ENCODE measurements at places on chromosomes 5 and 9. TPM values are rescaled to one million over a fixed set of nuclear protein-coding genes. Genes with fewer than 3 reads are reported as not detected.

The SPATA31E1 gene
- not detected for polyA plus RNA-seq

The KLF4 gene
- polyA plus RNA-seq: 6.4 TPM

The SPATA31D4 gene
- not detected for polyA plus RNA-seq

The PCDHGA3 gene
- polyA plus RNA-seq: 2.9 TPM

The IGFBPL1 gene
- 1.9 TPM for polyA plus RNA-seq

The TTC39B gene
- 11.9 TPM for polyA plus RNA-seq

DNA sequence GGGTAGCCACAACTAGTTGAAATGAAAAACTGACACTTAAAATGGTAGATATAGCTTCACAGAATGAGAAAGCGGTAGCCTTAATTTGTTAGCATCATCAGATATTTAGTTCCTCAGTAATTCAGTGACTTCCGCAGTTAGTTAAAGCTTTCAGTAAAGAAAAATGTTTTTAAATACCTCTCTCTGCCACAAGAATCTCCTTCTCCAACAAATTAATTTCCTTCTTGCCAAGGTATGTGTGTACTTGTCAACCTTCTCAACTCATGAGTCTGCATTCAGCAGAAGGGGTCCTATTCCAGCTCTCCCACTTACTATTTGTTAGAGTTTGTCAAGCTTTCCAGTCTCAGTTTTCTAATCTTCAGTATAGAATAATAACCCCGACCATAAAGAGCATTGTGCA is 26.3 kb upstream of the ERAP1 start:
- DNase-seq: no peak

DNA sequence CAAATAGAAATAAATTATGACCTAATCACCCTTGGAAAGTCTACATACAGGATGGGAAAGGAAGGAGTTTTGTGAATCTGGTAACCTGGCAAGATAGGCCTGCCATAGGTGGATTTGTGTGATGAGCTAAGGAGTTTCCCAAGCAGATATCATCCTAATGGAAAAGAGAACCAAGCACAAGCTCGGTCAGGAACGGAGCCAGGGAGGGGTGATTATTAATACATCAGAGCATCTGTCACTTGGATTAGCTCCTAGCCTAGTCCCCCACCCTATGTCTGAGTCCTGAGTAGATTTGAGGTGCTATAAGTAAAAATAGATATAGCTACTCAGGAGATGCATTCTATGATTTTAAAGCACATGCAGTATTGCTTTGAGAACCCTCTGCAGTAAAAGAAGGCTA is 57.3 kb upstream of the SMARCA2 start:
- no peak for DNase-seq

DNA sequence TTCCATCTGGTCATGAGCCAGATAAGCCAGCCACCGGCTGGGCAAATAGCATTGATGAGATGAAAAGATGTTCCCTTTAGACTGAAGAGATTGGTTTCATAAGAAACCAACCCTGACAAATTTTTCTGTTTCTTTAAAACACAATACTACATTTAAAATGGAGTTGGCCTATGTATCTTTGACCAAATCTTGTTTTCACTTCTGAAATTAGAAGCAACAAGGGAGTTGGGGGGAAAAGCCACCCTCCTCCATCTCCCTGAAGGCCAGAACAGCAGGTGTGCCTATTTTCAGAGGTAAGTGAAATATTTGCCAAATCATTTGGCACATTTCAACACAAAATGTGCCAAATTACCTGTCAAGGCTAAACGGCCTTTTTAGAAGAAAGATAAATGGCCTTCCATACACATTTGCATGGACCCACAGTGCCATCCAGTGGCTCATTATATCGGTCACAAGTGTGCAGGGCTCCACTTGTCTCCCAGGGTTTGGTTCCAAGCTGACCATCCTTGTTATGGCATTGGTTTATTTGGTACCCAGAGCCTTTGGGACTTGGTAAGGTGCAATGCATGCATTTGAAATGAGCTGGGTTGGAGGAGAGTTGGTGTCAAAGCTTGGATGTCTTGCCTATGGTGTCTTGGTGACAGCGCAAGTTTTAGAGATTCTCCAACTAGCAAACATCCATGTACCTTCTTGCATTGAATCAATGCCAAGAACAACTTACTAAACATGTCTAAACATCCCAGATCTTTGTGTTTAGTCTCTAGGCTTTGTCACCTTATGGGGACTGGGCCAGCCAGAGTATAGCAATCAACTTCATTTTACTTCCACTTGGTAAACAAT is 372.0 kb upstream of the KIF2A start:
- peak; percentile 61 for DNase-seq

DNA sequence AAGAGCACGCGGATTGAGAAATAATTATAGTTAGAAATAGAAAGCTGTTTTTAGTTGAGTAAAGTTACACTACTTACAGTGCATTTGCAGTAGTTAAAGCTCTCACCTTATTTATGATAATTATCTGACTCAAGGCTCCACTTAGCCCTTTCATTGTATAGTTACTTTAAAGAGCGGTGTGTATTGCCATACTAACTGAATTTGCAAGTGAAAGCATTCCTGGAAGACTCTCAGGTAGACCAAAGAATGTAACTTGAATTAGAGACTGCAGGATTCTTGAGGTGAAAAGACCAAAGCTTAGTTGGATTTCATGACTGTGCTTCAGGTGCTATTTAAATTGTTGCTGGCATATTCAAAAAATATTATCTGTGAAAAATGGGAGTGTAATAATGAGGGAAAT is 4.2 kb upstream of the RASA1 start:
- no peak for DNase-seq

DNA sequence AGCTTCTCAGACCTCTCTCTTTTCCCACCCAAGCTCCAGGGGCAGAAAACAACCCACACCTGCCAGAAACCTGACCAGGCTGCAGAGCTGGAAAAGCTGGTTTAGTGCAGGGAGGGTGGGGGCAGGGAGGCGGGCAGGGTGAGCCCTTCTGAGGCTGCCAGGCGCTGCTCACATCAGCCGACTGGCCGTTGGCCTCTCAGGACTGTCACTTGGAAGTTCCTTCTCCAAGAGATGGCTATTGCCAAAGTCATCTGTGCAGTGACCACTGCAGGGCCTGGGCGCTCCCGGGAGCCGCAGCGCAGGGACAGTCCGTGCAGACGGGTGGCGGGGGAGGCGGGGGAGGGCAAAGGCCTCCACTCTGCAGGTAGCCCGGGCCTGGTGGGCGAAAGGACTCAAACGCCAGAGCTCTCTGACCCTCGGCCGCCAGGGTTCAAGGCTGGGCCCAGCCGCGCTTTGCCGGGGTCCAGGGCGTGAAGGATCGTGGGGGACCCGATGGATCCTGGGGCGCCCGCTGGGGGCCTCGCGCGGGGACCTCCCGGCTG is 205.0 kb upstream of the IER5L start:
- no peak for DNase-seq

DNA sequence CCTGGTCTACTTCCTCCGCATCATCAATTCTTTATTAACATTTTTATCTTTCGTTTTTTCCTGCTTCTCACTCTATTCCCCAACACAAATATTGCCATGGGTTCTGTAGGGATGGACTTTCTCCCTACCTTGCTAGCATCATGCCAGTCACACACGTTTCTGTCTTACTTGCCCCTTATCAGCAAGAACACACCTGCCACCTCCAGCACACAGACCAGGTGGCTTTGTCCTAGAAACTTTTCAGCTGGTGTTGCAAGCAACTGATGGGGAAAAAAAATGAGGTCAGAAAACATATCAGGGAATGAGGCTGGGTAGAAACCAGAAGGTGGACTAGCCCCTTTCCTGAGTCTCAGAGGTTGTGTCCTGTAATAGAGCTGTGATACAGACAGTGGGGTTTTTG is 5.8 kb downstream of the SH3RF2 start:
- DNase-seq: no peak

DNA sequence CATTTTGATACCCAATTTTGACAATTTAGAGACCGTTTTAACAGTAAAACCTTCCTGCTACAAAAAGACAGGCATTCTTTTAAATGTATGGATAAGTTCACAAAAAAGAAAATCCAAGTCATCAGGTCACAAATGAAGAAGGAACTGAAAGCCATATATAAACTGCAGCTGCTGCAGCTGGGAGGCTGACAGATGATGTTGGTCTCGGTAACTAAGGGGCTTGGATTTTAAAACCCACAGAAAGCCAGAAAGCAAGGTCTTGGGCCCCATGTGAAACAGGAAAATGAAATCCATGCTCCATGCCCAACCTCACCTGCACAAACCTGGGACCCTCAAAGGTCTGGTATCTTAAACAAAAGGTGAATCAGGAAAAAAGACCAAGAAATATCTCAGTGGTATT is 15.7 kb upstream of the C5orf34 start:
- DNase-seq: no peak

DNA sequence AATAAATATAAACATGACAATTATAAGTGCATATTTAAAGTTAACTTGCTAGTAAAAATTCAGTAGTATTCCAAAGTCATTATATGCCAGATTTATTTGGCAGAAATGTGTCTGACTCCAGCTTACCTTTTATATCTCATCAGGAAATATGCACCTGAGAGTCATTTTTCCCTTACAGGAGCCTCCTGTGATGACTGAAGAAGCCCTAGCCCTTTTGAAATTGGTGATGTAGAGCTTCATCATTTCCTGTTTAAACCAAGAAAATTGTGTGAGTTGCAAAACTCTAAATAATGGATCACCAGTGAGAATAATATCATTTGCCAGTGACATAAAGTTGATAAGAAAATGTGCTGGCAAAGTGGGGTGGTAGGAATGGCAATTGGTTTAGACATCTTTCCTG is 42.1 kb upstream of the CTNND2 start:
- DNase-seq: no peak

DNA sequence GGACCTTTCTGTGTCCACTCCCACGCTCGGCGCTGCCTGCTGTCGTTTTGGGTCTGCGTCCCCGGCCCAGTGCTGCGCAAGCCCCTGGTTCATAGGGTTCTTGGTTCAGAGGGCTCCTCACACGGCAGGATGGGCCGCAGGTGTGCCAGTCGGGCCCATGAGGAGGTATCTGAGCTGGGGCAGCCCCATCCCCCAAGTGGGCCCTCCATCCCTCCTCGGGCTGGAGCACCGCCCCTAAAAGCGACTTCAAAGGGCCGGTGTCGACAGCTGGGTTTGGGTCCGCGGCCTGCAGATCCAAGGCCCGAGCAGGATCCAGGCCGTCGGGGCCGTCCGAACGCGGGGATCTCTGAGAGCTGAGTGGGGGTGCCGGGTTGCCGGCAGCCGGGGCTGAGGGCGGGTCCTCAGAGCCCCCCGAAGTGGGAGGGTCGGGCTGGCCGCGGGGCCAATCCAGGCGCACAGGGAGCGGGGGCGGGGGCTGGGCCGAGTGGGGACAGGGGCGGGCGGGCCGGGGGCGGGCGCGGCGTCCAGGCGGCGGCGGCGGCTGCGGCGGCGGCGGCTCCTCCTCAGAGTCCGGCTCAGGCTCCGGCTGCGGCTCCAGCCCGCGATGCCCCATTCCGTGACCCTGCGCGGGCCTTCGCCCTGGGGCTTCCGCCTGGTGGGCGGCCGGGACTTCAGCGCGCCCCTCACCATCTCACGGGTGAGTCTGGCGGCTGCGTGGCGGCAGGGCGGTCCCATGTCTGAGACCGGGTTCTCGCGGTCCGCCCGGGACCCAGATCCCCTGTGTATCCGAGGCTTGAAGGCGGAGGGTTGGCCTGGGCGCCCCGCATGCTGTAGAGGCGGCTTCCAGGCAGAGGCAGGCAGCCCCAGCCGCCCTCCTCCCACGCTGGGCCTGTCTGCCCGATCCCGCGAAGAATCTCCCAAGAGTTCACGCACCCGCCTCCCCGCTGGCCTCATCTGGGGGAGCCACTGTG is at the start of gene PDLIM4:
PDLIM4 (plus strand) TSS at position 566 of the 971 bp plus-strand sequence; CDS start at position 605, 39 bp downstream.
- peak; percentile 77 for DNase-seq

All from left kidney (tissue), 8 donors.